Epithelial cell of proximal tubule (primary cell): ENCODE measurements at places on chromosomes 16 and 17. TPM values are rescaled to one million over a fixed set of nuclear protein-coding genes. Genes with fewer than 3 reads are reported as not detected.

HYDIN gene
- 1.3 and 1.5 TPM in 2 replicates for total RNA-seq

TNFRSF13B gene
- not detected in 2 replicates for total RNA-seq

GPR139 gene
- total RNA-seq, result not detected in 2 replicates

ZFP3 gene
- 1.2 and 1.7 TPM in 2 replicates for total RNA-seq
